ENCODE measurements at places on chromosomes 5 and 9.

GRCh38 chr5:132446621-132447020, 44.0 kb downstream of the IRF1 start:
- no peak for DNase-seq

DNA sequence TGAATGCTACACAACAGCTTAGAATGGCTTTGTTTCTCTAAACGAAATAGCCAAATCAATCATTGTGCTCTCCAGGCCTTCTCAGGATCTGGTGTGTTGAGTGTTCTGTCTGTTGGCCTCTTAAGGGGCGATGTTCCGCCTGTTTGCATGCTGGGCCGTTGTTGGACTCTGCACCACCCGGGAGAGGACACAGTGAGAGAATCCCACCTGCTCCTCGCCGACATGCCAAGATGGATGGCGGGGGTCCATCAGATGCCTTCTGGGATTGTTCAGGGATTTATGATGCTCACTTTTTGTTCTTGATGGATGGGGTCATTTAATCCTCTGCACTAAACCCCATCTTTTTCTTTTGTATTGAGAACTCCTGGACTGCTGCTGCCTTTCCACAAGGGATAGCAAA, 159.9 kb downstream of the NTRK2 start:
- DNase-seq, result no peak

DNA sequence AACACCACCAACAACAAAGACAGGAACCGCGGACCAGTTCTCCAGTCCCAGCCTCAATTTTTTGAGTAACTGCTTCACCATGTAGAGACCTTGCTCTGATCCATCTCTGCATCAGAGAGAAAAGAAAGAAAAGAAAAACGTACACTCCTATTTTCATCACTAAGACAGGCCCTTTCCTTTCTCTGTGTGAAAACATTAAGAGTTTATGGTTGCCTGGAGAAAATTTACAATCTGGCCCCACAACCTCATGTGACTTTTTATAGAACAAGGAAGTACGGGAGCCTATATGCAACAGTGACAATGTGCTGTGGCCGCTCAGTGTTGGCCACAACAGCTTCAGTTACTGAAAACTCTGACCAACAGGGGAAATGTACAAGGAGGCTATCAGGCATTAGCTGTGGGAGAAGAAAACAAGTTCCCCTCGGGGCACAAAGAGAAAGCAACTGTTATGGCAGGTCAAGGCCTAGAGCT, 272.9 kb upstream of the PTGER4 start:
- DNase-seq, result no peak

GRCh38 chr5:135192351-135192750, 158.3 kb upstream of the PITX1 start:
- no peak for DNase-seq

GRCh38 chr9:89951675-89952074, 346.9 kb downstream of the GADD45G start:
- DNase-seq, result no peak

DNA sequence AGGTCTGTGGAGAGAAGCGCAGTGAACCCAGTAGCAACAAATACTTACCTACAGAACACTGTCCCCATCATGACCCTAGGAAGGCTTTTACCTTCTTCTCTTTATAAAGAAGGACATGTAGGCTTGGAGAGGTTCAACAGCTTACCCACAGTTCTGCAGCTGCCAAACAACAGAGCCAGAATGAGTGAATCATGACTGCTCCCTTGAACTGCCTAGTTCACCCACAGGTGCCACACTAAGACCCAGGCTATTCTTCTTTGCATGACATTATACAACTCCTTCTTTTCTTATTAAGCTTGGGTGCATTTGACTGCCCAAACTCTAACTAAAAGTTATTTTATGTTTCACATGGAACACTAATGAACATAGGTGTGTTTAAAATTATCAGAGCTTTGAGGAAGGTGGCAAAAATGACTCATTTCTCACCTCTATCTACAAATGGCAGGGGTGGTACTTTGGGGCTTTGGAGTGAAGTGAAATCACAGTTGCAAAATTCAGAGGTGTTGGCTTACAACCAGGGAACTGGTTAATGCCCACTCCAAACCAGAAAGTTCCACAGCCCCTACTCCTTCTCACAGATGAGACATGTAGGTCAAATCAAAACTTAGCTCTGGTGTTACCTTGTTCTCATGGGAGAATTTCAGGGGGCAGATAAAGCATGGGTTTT, 201.6 kb downstream of the SEMA6A start:
- no peak for DNase-seq

GRCh38 chr5:56158331-56158960, 74.7 kb downstream of the ANKRD55 start:
- no peak for DNase-seq

DNA sequence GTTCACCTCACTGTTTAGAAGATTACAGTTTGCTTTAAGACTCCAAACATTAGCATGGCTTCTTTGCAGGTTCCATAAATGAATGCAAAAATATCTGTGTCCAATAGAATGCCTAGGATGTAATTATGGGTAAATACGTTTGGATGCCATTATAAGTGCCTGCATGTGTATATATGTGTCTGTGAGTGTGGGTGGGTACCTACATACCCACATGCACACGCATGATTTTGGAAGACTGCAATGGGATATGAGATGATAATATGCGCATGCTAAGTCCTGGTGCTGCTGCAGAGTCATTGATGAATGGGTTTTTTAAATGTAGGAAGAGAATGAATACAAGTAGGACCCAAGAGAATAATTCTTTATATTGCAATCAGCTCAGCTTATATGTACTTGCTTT, 406.4 kb downstream of the ZSWIM6 start:
- no peak for DNase-seq

DNA sequence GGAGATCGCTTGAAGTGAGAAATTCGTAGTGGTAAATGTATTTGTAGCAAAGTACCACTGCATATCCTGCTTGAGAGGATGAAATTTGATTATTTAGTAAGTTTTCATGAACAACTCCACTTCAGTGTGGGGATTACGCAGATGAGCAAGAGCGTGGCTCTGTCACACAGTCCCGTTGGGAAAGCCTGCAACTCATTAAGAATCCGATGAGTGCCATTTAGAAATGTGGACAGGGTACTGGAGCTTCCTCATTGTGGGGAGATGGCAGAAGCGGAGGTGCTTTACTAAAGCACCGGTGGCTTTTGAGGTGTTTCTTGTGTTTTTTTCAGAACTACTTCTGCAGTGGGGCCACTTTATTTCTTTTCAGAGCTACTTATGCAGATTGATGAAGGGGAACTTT, 1.4 kb downstream of the TJP2 start:
- DNase-seq, result no peak

DNA sequence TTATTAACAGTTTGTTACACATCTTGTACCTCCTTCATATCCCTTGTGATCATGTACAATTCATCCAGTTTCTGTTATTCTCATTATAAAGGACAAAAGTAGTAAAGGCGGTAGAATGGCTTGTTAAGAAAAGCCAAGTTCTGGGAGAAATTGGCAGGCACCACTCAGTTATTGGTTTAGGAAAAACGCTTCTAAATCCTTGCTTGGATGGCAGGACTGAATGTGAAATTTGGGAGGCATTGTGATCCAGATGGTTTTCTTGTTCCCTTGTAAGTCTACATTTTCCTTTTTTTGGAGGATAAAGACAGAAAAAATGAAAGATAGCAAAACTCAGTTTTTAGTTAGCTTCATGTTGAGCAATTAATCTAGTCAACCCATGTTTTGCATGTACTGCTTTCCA, 130.2 kb downstream of the MAT2B start:
- DNase-seq, result no peak

Data from activated gamma-delta T cell treated with anti-CD3 and anti-CD28 coated beads, Interleukin-2, amount 50 U/mL, for 16 hours (primary cell).